ENCODE measurements at places on chromosomes 2 and 18.

GRCh38 chr2:85395912-85396475 lies 14.2 kb downstream of the CAPG start:
- no peak for DNase-seq

DNA sequence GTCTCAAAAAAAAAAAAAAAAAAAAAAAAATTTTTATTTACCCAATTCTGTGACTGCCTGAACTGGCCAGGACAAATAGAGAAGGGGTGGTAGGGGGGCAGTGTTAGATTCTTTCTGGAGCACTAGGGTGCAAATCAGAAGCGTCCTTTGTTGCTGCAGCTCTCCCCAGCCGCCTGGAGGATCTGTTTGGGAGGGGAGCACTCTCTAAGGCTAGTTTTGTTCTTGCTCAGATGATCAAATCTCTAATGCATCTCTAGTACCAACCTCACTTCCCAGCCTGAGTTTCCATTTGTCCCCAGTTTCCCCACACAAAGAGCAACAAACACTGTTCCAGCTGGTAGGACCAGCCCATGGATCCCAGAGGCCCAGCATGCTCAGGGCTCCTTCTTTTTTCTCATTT lies 83.0 kb downstream of the GBX2 start:
- DNase-seq, result no peak

GRCh38 chr2:85648619-85649018 lies 19.4 kb downstream of the SFTPB start:
- DNase-seq, result no peak

- DNase-seq, result no peak
Measured at GRCh38 chr2:117071556-117072102, 742.9 kb upstream of the DDX18 start.

GRCh38 chr2:33022989-33023727 lies 76.4 kb downstream of the LTBP1 start:
- DNase-seq, result no peak

GRCh38 chr2:643334-643733 lies 33.9 kb downstream of the TMEM18 start:
- DNase-seq, result no peak

DNA sequence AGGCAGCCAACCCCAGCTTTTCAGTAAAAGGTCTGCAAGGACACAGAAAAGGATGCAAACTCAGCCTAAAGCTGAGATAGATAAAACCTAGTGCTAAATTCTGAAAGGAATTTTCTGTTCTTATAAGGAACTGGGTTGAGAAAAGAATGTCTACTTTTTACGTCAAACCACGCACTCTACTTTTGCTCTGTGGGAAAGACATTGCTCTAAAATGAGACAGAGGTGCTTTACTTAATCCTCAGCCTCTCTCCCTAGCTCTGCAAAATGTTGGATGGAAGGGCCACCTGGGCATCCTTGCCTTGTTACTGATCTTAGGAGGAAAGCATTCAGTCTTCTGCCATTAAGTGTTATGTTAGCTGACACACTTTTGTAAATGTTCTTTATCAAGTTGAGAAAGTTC lies 72.1 kb upstream of the LINC00305 start:
- no peak for DNase-seq

DNA sequence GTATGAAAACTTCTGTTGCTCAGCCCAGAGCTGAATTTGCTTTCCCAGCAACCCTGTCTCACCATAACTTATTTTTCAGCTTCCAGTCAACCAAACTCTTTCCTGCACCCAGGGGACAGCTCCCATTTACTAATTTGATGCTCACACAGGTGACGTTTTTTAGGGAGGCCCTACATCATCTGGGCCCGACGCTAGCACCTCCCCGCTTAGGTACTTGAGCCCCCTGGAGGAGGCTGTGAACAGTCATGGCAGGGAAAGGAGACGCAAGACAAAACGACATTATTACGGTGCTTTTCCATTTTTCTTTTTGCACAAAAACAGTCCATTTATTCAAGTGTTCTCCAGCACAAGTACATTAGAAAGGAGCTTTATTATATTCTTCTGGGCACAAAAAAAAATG lies 59.2 kb upstream of the POMC start:
- no peak for DNase-seq

GRCh38 chr2:84958135-84959059 lies 12.6 kb upstream of the KCMF1 start:
- peak; percentile 40 for DNase-seq

GRCh38 chr2:140698636-140699035 lies 1432.2 kb downstream of the LRP1B start:
- DNase-seq, result no peak

GRCh38 chr18:51765606-51766360 lies 568.3 kb upstream of the MEX3C start:
- no peak for DNase-seq

- no peak for DNase-seq
Measured at GRCh38 chr18:24319757-24320156, 77.9 kb downstream of the OSBPL1A start.

DNA sequence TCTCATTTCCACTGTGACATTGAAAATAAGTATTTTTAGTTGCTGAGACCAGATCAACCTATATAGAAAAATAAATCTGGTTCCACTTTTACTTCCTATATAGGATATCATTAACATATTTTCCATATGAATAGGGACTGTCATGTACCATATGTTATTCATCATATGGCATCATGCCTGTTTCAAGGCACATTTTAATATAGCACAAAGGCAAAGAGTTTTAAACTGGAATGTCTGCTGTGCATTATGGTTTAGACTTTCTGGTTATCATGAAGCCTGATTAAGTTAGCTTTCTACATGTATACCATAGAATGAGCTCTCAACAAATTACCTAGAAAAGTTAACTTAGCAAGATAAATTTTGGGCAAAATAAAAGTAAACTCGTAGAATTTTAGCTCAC lies 53.0 kb upstream of the ACYP2 start:
- DNase-seq, result no peak

DNA sequence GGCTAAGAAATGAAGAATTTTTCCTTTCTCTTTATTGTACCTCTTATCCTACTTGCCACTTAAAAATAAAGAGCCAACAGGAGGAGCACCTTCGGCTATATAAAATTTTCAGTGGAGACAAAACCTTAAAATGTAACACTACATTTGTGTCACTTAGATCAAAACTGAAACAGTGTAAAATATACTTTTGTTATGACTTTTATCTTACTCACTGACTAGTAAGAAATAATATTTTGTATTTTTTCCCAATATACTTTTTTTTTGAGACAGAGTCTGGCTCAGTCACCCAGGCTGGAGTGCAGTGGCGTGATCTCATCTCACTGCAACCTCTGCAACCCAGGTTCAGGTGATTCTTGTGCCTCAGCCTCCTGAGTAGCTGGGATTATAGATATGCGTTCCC lies 28.3 kb downstream of the KCNJ13 start:
- DNase-seq, result no peak

DNA sequence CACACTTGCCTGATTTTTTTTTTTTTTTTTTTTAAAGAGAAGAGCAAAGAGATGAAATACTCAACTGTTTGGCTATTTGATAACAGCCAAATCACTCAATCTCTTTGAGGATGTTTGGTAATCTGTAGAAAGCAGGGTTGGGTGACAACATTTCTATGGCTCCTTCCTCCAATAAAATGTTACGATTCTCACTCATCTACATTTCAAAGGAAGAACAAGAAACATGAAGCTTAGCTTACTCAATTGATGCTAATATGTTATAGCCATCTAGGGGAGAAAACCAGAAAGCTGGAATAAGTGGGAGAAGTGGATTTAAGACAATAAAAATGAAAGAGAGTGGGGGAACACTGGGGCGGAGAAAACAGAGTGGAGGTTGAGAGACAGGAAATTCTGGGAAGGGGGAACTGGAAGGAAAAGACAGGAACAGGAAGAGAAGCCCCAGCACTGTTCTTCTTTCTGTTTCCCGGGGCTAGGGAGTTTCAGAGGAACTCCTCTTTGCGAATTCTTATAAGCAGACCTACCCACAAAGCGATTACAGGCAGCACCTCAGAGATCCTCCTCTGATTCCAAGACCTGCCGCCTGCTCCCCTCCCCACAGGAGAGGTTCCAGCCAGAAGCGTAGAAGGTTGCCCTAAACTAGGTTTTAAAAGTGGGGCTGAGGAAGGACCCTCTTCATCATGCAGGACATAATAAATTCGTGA lies 13.3 kb downstream of the ST3GAL5 start:
- DNase-seq, result no peak
